COLO829 (cell line): ENCODE measurements at places on chromosomes 1 and 21.

GRCh38 chr1:58065520-58065919 lies 481.0 kb downstream of the OMA1 start:
- no peak for DNase-seq

GRCh38 chr1:15738416-15739113 lies 2.5 kb downstream of the SLC25A34 start:
- no peak for DNase-seq

DNA sequence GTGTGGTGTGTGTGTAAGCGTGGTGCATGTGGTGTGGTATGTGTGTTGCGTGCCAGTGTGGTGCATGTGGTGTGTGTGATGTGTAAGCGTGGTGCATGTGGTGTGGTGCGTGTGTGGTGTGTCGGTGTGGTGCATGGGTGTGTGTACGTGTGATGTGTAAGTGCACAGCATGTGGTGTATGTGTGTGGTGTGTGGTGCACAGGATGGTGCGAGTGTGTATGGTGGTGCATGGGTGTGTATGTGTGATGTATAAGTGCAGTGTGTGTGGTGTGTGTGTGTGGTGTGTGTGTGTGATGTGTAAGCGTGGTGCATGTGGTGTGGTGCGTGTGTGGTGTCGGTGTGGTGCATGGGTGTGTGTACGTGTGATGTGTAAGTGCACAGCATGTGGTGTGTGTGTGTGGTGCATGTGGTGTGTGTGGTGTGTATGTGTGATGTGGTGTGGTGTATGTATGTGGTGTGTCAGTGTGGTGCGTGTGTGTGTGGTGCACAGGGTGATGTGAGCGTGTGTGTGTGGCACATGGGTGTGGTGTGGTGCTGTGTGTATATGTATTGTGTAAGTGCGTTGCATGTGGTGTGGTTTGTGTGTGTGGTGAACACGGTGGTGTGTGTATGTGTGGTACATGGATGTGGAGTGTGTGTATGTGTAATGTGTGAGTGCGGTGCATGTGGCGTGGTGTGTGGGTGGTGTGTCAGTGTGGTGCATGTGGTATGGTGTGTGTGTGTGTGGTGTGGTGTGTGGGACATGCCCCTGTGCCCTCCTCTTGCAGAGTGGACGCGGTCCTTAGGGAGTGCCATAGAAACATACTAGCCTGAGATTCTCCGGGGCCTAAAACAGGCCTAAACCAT lies 1.1 kb upstream of the C2CD2 start:
- DNase-seq: no peak

DNA sequence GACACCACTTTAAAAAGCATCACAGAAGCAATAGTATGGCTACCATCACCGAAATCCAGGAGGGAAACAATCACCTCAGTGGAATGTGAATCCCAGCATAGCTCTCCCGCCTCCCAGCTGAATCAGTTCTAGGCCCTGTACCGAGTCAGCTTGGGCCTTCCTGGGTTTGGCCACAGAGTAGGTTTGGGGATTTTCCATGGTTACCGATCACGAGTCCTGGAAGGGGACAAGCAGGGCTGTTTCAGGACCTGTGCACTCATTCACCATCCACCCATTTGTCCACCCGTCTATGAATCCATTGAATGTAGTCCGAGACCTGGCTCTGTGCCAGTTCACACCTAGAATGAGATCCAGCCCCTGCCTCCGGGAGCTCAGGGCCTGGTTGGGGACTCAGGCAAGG lies 94.2 kb downstream of the ARHGEF10L start:
- no peak for DNase-seq

GRCh38 chr1:200275415-200275814 lies 134.4 kb downstream of the ZNF281 start:
- no peak for DNase-seq

GRCh38 chr21:39314143-39315027 lies 953 bp upstream of the BRWD1 start:
- peak; percentile 16 for DNase-seq

DNA sequence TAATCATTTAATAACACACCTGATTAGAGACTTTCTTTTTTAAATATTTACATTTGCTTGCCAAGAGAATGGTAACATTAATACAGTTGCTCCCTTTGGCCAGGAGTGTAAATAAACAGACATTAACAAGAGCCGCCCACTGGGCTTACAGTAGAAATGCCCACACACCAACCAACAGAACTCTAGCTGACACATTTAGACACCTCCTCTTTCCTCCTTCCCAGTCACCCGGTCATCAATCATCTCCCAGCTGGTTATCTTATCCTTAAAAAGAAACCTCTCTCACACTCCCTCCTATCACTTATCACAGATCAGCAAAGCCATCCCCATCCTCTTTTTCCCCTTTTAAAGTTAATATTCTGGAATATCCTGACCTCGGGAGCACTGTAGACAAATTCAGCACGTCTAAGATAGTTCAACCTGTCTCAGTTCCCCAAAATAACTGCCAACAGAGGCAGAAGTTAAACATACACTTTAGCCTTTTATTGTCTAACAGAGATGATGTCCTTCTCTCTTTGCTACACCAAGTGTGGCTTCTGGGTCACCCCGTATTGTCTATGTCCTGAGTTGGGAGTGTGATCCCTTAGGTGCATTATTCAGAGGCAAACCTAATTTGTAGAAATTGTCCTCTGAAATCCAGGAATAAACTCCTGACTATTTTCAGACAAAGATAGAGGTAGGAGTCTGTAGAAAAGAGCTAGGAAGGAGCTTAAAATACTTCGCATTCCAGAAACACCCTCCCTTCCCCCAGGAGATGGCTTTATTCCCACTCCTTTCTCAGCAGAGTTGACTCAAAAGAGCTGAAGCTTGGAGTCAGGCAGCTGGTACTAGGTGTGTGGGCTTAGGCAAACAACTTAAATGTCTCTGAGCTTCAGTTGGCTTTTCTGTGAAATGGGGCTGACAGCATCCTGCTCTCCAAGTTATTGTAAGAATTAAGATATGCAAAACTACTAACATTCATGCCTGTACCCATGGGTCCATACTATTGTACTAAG lies 8.8 kb downstream of the MYCL start:
- DNase-seq: no peak

DNA sequence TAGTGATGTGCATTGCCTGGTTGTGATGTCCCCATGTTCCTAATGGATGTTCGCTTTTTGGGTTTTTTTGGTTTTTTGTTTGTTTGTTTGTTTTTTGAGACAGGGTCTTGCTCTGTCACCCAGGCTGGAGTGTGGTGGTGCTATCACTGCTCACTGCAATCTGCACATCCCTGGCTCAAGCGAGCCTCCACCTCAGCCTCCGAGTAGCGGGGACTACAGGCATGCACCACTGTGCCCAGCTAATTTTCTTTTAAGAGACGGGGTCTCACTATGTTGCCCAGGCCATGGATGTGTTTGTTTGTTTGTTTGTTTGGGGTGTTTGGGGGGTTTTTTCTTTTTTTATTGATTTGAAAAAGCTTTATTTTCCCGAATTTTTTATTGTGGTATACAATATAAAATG lies 2.1 kb downstream of the COL6A2 start:
- DNase-seq: no peak

- DNase-seq: no peak
Observed at GRCh38 chr1:72397786-72398185, 115.4 kb upstream of the NEGR1 start.

GRCh38 chr21:16530656-16531055 lies 800.9 kb downstream of the USP25 start:
- DNase-seq: no peak

- DNase-seq: no peak
Observed at GRCh38 chr1:111463029-111463683, 10.6 kb upstream of the C1orf162 start.

DNA sequence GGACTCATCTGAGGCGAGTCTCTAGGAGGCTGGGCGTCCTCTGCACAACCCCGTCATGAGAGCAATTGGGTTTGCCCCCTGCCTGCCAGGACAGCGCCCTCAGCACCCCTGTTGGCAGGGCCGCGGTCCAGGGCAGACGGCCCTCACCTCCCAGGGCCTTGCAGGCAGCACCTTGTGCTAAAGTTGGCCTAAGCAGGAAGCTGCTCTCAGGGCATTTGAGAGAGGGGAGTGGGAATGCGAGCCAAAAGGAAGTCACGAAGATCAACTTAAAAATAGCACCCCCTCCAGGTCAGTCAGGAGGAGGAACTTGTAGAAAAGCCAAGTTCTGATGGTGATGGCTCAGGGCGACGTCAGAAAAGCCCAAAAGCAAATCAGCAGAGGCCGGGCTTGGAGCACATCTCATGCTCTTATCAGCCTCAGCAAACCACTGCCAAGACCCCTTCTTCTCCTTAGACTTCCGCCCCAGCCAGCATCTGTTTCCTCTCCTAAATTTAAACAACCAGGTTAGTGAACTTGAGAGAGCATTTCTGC lies 12.6 kb upstream of the ADORA3 start:
- DNase-seq: no peak

DNA sequence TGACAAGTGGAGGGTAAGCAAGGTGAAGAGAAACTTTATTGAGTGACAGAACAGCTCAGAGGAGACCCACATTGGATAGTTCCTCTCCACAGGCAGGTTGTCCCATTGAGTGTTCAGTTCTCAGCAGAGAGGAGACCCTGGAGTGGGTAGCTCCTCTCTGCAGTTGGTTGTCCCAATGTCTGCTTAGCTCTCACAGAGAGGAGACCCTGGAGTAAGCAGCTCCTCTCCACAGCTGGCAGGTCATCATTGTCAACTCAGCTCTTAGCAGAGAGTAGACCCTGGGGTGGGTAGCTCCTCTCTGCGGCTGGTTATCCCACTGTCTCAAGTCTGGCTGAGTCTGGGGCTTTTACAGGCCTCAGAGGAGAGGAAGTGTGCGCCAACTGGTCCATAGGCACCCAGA lies 6.0 kb upstream of the CHD1L start:
- no peak for DNase-seq

DNA sequence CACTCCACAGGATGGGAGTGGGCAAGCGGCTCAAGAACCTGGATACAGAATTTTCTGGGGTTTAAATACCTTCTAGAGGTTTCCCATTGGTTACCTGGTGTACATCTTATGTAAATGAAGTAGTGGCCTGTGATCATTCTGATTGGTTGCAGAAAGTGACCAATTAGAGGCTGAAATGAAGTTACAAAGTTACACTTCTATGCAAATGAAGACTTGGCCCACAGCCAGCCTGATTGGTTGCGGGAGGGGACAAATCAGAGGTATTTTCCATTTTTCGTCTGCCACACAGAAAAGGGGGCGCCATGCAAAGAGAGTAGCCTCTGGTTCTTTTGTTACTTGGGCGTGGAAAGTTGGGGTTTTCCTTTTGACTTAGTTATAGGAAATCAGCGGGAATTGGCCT lies 8.9 kb downstream of the KCNAB2 start:
- no peak for DNase-seq

- no peak for DNase-seq
Observed at GRCh38 chr1:93955765-93956164, 46.5 kb upstream of the GCLM start.

GRCh38 chr1:169102567-169102966 lies 3.9 kb upstream of the ATP1B1 start:
- DNase-seq: peak; percentile 95

GRCh38 chr1:160884579-160884978 lies 401 bp downstream of the ITLN1 start:
- no peak for DNase-seq

DNA sequence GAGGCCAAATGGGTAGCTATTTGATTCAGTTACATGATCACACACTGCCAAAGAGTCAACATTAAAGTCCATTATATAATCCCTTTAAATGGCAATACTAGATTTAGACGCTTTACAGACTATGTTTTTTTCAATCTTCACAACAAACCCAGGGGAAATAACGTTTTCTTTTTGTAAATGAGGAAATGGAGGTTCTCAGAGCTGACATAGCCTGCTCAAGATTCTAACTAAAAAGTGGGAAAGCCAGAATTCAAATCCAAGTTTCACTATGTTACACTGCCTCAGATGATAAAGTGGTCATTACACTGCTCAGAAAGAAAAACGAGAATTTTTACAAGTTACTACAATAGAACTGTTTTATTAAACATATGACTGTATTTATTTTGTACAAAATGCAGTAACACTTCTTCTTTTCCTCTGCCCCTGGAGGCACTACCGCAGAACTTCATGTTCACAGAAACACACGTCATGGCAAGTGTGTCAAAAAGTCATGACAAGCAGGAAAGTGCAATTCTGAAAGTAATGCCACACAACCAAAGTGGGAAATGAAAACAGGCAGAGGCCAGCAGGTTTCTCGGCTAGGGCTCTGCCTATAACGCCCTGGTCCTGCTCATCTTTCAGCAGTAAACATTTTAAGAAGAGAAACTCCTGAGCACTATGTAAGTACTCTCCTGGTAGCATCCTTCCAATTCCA lies 19.0 kb downstream of the THEMIS2 start:
- no peak for DNase-seq

DNA sequence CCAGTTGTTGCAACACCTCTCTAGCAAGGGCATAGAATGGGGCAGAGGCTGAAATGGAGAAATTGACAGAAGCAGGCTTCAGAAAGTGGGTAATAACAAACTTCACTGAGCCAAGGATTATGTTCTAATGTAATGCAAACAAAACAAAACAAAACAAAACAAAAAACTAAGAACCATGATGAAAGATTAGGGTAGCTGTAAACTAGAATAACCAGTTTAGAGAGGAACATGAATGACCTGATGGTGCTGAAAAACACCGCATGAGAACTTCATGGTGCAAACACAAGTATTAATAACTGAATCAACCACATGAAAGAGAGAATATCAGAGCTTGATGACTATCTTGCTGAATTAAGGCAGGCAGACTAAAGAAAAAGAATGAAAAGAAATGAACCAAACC lies 1707.7 kb downstream of the BRINP3 start:
- DNase-seq: no peak

DNA sequence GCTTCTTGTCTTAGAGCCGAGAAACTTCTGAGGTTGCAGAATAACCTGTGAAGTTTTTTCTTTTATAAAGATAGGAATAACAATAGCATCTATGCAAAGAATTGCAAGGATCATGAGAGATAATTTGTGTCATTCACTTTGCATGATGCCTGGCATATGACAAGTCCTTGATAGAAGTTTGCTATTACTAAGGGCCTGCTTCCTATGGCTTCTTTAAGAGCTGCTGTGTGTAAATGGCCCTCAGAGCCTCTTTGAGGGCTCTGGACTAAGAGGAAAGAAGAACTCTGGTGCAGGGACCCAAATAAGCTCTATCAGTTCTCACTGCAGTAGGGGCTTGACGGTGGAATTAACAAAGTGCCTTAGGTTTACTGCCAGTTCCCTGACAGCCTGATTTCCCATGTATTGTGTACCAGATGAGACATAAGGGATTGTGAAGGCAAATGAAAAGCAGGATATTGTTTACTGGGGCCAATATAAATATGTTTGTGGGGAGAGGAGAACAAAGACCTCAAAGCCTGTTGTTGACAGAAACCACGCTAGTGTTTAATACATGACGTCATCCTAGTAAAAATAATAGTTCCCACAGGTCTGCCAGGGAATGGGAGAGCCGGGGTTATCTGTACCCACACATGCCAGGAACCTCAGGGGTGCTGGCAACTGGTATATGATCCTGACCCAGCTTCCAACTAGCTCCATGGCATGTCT lies 131.2 kb upstream of the UBE2U start:
- no peak for DNase-seq

- DNase-seq: no peak
Observed at GRCh38 chr21:46600305-46600704, 4.6 kb downstream of the S100B start.

GRCh38 chr1:18299441-18300338 lies 181.0 kb upstream of the KLHDC7A start:
- DNase-seq: no peak

GRCh38 chr1:96782856-96783255 lies 61.3 kb downstream of the PTBP2 start:
- no peak for DNase-seq

GRCh38 chr1:160049101-160049500 lies 17.3 kb upstream of the PIGM start:
- DNase-seq: no peak
